ENCODE measurements at places on chromosomes 1 and 21.

GRCh38 chr1:29711582-29712283 lies 475.4 kb downstream of the PTPRU start:
- DNase-seq, result peak; percentile 32

DNA sequence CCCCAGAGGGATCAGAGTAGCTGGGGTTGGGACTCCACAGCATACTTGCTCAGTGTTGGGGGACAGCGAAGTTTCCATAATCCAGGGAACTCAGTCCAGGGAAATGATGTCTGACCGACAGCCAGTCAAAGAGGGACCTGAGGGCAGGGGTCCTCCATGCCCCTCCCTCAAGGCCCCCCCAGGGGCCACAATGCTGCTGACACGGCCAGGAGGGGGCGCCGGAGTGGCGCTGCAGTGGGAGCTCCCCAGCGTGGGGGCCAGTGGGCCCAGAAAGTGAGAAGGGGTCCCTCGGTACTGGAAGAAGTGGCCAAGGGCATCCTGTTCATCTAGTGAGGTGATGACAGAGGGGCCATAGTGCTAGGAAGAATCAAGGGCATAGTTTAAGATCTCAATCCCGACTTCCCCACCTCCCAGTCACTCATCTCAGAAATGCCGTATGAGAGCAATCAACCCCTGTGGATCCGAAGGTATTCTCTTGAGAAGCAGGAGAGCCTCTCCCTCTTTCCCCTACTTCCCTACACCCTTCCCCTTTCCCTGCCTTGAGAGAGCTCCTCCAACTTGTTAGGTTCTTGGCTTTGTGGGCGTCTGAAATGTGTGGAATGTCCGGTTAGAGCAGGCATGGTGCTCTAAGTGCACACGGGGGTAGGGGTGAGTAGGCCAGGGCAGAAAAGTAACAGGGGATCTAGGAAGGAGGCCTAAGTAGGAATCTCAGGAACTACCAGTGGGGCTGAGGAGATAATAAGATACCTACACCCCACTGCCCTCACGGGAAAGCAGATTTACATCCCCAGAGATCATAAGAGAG lies 4.1 kb downstream of the NUDT17 start:
- DNase-seq, result no peak

DNA sequence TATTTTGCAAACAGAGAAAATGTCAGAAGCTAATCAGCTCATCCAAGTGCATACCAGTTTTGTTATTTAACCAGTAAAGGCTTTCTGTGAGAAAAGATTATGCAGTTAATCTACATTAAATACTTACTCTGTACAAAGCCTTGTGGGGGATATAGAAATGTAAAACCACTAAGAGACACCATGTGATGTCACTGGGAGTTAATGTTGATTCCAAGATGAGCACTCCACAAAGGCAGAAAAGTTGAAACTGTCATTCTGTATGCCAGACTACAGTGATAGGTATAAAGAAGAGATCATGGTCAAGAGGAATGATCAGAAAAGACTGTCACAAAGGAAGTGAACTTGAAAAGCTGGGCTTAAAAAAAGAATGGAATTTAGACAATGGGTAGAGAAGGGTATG lies 100.3 kb upstream of the SGIP1 start:
- no peak for DNase-seq

- no peak for DNase-seq
Measured at GRCh38 chr1:183214021-183214970, 28.2 kb downstream of the LAMC2 start.

- no peak for DNase-seq
Measured at GRCh38 chr21:35203093-35203977, 154.2 kb upstream of the RUNX1 start.

DNA sequence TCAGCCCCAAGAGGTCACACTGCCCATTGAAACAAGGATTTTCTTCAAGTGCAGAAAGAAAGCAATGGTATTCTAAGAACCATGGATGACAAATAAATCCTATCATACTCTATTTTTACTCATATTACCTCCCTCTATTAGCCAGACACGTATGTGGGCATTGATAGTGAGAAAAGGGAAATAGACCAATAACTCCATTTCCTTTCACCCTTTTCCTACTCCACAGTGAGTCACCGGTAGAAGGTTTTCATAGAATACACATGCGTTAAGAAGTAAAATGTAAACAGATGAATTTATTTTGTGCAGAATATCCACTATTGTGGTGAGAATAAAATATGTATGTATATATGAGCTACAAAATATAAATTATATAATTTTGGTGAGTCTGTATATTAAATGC lies 568.9 kb upstream of the ADGRL4 start:
- no peak for DNase-seq
